ENCODE measurements at places on chromosomes 11 and 22.

DNA sequence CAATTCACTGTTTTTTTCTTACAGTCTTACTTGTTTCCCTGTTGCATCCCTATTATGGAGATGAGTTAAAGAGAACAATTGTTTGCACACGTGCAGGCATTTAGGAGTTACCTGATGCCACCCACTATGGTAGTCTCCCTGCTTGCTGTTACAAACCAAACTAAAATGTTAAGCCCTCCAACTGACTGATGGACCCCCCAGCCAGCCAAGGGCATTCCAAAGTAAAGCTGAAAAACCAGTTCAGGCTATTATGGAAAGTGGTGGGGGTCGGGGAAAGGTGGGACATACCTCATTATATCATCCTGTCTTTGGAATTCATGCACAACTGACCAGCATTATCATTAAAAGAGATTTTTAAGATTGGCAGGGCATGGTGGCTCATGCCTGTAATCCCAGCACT, 47.0 kb upstream of the GNAZ start:
- DNase-seq: no peak

- no peak for DNase-seq
These were observed 69.1 kb upstream of the OR5AN1 start for GRCh38 chr11:59289356-59290181.

DNA sequence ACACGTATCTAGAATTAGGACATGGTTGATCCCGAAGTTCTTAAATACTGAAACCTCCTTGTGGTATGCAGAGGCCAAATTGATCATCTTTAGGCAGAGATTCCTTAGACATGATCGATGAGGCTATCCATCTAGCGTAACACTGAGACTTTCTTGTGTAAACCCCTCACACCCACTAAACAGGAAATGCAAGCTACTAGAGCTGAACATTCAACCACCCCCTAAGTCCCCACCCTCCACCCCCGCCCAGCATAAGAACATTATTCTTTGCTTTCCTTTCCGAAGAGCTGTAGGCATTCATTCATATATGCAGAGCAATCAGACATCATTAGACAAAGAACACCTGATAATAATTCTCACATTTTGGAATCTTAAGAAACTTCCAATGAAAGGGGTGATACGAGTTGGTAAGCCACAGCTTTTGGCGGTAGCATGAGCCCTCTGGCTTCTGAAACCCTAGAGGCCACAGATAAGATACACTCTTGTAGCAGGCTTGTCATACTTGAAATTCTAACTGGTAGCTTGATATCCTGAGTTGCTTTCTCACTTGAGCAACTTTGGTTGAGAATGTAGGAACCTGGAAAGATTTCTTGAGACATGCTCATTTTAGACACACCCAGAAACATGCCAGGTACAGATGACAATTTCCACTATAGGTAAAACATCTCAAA, 42.2 kb downstream of the FLI1 start:
- DNase-seq: no peak

DNA sequence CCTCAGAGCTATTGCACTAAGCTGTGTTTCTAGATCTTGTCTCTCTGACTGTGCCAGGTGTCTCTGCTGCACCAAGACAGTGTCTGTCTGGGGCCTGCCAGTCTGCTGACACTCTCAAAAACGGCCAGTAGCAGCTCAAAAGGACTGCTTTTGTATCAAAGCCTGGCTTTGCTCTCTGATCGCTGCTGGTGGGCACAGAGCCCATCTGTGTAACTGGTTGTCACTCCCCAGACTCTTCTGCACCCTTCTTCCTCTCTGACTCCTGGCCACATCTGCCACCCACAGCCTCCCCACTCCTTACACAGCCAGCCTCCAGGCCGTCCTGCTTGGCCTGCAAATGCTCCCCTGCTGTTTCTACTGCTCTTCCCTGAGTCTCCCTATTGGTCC, 26.5 kb downstream of the MED15 start:
- DNase-seq: no peak

GRCh38 chr22:30289980-30290313, 642 bp upstream of the CASTOR1 start:
- DNase-seq: no peak

- DNase-seq: no peak
These were observed 6.8 kb upstream of the POLR3H start for GRCh38 chr22:41550952-41551491.

DNA sequence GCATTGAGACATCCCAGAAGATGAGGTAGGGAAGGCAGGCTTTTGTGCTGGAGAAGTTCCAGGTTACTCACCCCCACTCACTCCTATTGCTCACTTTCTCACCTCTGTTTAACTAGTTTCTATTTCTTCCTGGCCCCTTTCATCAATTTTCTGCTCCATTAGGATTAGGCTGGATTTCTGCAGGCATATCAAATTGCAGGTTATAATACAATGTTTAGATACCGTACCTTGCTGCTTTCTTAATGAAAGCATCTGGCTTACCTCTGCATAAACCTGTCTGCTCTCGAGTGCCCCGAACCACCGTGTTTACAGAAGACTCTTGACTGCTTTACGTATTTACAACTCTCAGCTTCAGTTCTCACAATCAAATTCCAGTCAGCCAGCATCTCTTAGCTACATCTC, 173.7 kb downstream of the ADAMTS15 start:
- DNase-seq: no peak
